Substantia nigra (tissue), 51 donors: ENCODE measurements at places on chromosomes 4 and X.

DNA sequence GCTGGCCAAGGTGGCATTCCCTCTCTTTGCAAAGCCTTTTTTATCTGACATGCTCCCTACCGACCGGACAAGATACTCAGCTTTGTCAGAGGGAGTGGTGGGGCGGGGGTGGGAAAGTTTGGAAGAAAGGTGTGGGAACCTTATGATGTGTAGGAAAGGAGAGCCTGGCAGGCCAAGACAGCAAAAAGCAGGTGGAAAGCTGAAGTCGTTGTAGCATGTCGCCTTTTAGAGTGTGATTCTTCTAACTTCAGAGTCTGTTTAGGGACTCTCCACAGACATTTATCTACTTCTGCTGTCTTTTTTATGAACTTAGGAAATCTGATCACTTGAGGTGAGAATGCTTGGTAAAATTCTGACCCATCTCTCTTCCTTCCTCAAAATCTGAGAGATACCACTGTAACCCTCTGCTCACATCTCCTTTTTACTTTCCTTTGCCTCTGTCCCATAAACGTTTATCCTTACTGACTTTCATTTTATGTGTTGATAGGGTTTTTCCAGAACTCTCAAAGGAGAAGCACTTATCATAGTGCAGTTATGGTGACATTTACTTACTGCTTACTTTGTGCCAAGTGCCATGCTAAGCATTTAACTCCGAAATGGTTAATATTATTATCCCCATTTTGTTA lies 8.2 kb upstream of the RUFY3 start:
- no peak for DNase-seq

DNA sequence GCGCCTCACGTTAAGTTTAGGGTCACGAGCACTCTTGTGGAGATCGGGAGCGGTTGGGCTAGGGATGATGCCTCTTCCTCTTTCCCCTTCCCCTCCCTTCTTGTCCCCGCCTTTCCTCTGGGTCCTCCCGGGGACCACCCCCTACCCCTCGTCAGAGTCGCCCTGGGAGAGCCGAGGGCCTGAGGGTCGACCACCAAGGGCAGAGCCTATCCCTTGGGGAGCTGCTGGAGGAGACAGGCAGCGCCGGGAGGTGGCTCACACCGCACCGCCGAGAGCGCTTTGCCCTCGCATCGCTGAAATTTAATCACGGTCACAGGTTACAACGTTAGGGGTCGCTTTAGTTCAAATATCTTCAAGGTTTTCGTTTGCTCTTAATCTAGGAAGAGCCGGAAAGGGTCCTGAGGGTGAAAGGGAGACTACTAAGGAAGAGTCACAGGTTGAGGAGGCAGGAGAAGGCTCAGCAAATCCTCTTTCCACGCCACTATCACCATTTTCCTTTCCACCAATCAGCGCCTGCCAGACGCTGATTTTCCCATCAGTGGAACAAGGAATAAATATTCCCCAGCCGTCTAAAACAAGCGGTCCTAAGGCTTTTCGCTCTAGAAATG lies 528 bp upstream of the SNCA start:
- peak; percentile 74 for DNase-seq

- no peak for DNase-seq
Observed at GRCh38 chr4:102640669-102641068, 120.1 kb downstream of the MANBA start.

- DNase-seq = no peak
Observed at GRCh38 chr4:94714365-94715160, 43.2 kb upstream of the BMPR1B start.

- no peak for DNase-seq
Observed at GRCh38 chr4:15689540-15689939, 7.9 kb downstream of the FAM200B start.

DNA sequence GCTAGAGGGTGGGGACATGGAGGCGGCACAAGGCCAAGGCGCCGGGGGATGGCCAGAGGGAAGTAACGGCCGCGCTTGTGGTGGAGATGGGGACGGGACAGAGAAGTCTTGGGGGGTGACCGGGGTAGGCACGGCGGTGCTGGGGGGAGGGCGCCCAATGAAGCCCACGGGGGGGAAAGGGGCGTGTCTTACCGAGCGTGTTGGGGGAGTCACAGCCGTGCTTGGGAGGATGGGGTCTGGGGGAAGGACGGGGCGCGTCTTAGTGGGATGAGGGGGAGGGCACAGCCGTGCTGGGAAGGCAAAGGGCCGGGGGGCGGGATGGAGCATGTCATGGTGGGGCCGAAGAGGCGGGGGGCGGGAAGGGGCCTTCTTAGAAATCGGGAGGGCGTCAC lies 952 bp downstream of the ARSD start:
- DNase-seq = no peak

DNA sequence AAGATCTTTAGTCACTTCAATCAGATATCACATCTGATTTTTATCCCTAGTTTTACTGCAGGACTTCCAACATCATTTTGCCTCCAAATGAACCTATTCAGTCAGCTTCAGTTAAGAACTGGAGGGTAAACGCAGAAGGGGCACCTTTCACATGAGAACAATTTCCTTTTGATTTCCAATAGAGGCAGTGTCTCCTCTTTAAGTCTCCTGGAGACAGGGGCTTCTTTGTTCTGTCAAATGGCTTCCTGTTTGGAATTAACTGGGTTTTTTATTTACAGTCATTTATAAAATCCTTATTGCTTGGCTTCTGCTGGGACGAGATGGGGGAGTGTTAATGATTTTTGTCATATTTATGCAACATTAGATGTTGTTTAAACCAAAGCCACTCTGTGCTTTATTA lies 164.0 kb downstream of the STK32B start:
- DNase-seq = no peak

- no peak for DNase-seq
Observed at GRCh38 chr4:141635736-141636081, 674 bp upstream of the IL15 start.

- DNase-seq = no peak
Observed at GRCh38 chr4:47907089-47907646, 7.2 kb downstream of the NFXL1 start.

- DNase-seq = peak; percentile 26
Observed at GRCh38 chr4:40749717-40750460, at the start of gene NSUN7. NSUN7 (plus strand) TSS chr4:40749955; CDS start chr4:40750694, 739 bp downstream.

- no peak for DNase-seq
Observed at GRCh38 chrX:12360383-12360782, 222.1 kb downstream of the FRMPD4 start.

DNA sequence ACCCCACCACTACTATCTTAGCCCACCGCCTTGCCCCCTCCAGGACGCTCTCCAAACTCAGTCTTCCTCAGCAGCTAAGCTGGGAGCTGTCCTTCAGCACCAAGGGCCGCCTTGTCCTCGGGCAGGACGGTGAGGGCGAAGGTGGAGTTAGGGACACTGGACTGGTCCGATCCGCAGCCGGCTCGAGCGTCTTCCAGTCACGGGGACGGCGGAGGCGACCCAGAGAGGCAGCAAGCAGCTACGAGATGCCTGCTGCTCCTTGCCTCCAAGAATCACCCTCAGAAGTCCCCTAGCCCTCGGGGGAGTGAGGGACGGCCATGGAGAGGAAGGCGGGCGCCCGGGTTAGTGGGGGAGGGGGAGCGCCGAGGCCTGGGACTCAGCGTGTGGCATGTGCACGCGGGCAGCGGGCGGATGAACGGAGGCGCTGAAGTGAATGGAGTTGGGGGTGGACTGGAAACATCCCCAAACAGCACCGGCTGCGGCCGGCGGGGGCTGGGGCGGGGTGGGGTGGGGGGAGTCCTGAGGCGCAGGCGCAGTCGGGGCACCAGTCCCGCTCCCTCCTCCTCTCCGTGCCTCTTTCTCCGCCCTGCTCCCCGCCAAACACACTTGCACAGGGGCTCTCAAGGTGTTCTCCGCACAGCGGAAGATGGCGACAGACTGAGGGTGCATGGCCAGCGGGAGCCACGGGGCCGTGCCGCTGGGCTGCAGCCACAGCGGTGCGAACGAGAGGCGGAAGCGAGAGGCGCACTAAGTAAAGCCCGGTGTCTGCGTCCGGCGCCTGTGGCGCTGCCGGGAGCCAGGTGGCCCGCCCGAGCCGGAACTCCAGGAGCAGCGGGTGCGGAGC lies at the start of gene NALF2:
Gene NALF2, plus strand, starts transcription at position 545 of the 844 bp plus-strand sequence. CDS start 957 bp downstream, outside the sequence.
- no peak for DNase-seq

GRCh38 chr4:174210354-174210753 lies 73.1 kb downstream of the FBXO8 start:
- no peak for DNase-seq

- DNase-seq = no peak
Observed at GRCh38 chr4:172404676-172405075, 591.5 kb downstream of the GALNTL6 start.

GRCh38 chr4:83504996-83505395 lies 20.1 kb upstream of the ABRAXAS1 start:
- DNase-seq = no peak
